ENCODE measurements at places on chromosomes 4 and X.

DNA sequence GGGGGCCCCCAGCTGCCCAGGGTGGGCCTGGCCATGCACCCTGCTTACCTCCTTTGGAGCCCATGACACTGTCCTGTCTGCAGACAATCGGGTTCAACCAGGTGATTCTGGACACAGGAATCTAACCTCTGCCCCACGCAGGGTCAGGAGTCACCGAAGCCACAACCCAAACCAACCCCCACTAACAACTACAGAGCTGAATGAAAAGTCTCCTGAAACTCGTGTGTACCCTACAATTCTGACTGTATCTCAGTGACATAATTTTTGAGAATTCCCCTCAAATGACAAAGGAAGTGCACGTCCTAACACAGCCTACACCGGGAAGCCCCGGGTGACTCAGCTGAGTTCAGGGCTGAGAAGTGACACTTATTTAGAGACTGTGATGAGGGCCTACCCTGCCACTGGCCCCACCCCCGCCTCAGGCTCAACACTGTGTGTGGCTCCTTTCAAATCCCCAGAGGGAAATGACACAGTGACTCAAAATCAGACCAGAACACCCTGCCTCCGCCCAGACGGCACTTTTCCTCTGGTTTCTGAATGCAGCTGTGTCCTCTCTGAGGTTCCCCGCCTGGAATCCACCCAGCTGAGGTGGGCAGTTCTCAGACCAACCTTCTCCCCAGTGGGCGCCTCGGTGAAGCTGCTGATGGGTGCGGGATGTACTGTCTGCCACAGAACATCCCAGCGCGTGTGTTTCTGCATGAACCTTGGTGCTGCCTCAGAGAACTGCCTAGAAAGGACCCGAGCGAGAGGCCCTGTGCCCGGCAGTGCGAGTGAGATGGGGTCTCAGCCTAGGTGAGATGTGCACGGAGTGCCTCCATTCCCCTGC is 9.9 kb downstream of the TNIP2 start:
- no peak for DNase-seq

- DNase-seq, result no peak
These were observed 115.6 kb upstream of the NR3C2 start for GRCh38 chr4:148557793-148558192.

GRCh38 chr4:165060938-165061337 is 7.3 kb downstream of the TRIM75 start:
- DNase-seq, result peak; percentile 15

GRCh38 chr4:68732653-68733466 is 62.4 kb upstream of the UGT2B15 start:
- DNase-seq, result peak; percentile 13

GRCh38 chr4:149398993-149399392 is 416.6 kb downstream of the IQCM start:
- DNase-seq, result no peak

DNA sequence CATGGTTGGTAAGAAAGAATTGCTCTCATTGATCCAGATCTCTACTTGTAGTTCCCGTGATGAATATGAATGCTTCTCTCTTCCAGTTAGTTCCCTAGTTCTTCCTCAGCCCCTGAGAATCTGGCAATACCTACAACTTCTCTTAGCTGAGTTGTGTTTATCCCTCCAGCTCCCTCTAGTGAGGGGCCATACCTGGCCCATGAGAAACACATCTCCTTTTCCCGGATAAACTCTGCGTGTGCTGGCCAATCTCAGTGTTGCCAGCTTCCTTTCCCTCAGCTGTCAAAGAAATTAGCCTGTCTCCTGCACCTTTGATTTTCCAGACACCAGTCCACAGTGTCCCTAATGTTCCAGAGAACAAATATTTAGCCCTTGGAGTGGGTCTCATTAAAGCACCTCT is 5.7 kb downstream of the CBLL2 start:
- no peak for DNase-seq

GRCh38 chr4:24655971-24656370 is 71.6 kb upstream of the DHX15 start:
- no peak for DNase-seq

GRCh38 chrX:143633461-143634308 is 2.2 kb downstream of the SLITRK4 start:
- DNase-seq, result peak; percentile 46

DNA sequence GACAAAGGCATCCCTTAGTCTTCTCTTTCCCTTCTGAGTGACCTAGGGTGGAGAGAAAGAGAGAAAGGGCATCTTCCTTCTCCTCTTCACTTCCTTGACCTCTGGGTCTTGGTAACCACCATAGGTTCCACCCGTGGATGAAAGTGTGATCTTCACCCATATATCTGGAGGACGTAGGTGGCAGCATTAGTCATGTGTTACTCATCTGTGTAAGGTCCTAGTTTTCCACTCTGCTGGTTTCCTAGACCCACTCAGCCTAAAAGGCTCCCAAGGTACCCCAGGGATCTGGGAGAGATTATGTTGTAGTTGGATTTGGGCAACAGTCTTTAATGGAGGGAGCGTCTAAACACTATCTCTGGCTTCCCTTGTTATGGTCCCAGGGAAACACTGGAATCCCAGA is 45.5 kb upstream of the RAB9B start:
- DNase-seq, result no peak

DNA sequence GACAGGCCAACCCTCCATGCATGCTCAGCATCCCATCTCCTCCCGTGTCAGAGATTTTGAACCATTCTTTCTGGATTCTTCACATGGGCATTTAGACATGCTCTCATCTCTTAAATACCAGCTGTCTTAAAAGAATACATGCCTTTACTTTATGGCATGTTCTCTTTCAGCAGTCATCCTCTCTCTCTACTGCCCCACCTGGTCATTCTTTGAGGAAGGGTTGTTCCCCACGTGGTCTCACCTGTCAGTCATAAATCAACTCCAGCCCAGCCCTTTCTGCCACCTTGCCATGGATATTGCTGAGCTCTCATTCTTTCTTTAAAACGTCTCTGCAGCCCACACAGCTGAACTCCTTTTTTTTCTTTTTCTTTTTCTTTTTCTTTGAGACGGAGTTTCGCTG is 111.3 kb downstream of the ARHGAP10 start:
- no peak for DNase-seq

DNA sequence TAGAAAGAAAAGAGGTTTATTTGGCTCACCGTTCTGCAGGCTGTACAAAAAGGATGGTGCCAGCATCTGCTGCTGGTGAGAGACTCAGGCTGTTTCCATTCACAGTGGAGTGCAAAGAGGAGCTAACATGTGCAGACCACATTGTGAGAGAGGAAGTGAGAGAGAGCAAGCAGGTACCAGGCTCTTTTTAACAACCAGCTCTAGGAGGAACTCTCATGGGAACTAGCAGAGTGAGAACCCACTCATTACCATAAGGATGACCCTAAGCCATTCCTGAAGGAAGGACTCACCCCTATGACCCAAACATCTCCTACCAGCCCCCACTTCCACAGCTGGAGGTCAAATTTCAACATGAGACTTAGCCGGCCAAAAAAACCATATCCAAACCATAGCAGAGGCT is 158.6 kb upstream of the ADGRL3 start:
- no peak for DNase-seq

DNA sequence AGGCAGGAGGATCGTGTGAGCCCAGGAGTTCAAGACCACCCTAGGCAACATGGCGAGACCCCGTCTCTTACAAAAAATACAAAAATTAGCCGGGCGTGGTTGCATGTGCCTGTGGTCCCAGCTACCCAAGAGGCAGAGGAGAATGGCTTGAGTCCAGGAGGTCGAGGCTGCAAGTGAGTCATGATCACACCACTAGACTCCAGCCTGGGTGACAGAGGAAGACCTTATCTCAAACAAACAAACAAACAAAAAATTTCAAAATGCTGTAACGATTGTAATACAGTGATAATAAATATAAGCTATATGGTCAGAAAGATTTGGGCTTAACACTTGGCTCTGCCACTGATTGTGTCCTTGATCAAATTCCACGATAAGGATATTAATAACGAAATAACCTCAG is 24.2 kb downstream of the SLC25A4 start:
- DNase-seq, result no peak

DNA sequence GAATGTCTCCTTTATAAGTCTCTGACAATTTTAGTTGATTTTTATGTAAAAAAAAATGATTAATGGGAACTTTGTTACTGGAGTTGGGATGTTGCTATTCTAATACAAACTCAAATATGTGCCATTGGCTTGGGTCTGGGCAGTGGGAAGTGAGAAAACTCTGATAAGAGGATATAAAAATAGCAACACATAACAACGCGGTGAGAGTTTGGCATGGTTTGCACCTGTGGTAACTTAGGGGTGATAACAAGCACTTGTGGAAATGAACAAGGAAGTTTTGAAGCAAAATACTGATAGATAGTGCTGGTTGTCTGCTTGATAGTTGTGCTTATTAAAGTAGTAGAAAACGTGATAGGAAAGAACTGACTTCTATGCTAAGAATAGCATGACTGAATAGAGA is 743.3 kb upstream of the AGA start:
- DNase-seq, result no peak

DNA sequence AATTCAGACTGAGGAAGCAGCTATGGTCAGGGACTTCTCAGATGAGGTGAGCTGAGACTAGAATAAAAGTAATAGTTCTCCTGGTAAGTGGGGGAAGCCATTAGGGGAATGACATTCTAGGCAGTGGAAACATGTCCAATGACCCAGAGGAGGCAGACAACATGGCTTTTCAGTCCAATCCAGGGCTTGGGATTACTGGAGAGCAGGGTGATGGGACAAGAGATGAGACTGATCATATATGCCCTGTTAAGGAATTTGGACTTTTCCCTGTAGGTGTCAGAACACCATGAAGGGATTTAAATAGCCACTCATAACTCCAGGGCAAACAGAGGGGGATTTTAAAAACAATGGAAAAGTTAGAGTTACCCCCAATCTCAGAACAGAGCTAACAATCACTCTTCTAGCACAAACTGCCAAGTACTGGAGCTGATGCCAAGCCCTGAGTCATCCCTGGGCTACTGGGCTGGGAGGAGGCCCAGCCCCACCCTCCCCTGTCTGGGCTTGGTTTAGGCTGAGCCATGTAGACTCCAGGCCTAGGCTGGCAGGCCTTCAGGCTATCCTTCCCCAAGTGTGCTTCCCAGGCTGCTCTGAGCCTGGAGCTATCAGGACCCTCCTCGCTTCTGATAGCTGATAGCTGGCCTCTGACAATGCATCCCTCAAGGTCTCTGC is 22.7 kb upstream of the MSN start:
- no peak for DNase-seq

- DNase-seq, result peak; percentile 24
These were observed 17.1 kb upstream of the MAP7D3 start for GRCh38 chrX:136268051-136269048.

DNA sequence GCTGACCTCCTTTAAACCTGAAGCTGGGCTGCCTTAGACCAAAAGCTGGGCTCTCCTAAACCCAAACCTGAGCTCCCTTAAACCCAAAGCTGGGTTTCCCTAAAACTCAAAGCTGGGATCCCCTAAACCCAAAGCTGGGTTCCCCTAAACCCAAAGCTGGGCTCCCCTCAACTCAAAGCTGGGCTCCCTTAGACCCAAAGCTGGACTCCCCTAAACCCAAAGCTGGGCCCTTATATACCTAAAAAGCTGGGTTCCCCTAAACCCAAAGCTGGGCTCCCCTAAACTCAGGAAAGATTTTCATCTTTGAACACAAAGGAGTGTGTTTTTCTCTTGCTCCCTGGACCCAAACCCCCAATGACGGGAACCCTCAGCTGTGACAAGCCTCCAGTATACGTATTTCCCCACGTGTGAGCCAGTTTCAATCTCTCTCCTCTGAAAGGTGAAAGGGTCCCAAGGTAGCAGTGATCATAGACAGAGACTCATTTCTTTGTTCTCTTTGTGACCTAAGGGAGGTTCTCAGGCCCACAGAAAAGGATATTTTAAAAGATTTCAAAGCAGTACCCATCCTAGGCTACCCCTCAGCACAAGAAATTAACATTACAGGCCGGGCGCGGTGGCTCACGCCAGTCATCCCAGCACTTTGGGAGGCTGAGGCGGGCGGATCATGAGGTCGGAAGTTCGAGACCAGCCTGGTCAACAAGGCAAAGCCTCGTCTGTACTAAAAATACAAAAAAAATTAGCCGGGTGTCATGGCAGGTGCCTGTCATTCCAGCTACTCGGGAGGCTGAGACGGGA is 31.3 kb upstream of the ASMTL start:
- no peak for DNase-seq

GRCh38 chr4:156676116-156676851 is 295.3 kb downstream of the PDGFC start:
- no peak for DNase-seq

- no peak for DNase-seq
These were observed 343.5 kb downstream of the IDS start for GRCh38 chrX:149161435-149162088.

DNA sequence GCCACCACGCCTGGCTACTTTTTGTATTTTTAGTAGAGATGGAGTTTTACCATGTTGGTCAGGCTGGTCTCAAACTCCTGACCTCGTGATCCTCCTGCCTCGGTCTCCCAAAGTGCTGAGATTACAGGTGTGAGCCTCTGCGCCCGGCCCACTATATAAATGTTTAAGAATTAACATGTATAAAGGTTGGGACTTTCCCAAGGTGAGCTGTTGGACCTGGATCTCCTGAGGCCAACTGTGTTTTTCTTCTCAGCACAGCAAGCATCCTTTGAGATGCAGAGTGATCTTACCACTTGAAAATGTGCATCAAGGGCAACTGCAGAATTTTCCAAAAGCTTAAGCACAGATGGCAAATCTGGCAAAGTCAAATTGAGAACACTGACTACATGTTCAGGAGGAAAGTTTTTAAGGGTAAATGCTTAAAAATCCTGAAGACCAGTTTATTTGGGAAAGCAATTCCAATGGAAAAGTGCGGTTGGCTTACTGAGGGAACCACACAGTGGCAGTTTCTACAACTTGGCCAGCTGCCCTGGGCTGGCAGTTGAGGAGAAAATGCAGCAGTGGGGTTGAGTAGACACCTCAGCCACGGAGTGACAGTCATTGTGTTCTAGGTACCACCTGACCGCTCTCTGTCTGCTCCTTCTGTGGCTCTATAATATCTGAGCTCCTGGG is 168.9 kb downstream of the CBR4 start:
- DNase-seq, result no peak

DNA sequence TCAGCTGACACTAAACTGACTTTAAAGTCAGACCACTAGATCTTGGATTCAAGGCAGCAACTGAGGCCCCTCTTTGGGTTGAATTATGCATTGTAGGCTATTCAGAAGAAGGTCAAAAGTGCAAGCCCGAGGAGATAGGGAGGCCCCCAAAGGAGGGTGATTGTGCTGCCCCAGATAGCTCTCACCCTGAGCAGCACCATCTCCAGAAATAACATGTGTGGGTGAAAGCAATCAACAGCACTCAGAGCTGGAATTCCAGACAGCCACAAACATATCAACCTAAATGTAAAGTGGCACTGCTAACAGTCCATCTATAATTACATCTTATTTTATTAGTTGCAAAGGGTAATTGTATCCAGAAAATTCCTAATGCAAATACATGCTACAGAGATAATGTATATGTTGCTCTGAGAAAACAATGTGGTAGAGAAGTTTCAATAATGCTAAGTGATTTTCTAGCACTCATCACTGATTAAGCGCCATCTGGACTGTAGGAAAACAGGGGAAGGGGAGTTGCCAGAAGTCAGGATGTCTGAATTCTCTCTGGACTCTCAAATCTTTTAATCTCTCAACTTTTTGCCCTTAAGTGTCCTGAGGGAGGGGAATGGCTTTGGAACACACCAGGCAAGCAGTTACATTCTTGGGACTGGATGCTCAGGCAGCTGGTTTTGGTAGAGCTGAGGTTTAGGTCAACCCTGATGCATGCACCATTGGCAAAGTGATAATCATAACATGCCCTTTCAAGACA is 61.8 kb upstream of the SFRP2 start:
- DNase-seq, result no peak

GRCh38 chr4:26459054-26459755 is 31.1 kb downstream of the CCKAR start:
- DNase-seq, result peak; percentile 46

- DNase-seq, result no peak
These were observed 135.9 kb downstream of the PRKX start for GRCh38 chrX:3577551-3577950.
